ENCODE measurements at places on chromosomes 3 and 15.
A peak's percentile ranks its signal among the peaks of the same experiment; 100 is the strongest.

DNA sequence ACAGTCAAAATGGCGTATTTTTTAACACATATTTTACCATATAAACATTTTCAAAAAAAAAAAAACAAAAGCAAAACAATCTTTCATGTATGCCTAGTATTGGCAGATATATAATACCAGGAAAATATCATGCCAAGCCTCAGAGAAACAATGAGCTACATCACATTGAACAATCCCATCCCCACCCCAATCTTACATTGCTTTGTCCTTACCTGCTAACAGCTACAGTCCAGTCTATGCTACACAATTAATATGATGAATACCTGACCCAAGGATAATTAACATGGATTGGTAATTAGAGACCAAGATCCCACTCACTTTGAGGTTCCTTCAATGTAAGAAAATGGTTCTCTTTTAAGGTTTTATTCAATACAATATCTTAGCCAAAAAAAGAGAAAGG is 7.6 kb upstream of the SATB1 start:
- DNase-seq, result no peak

DNA sequence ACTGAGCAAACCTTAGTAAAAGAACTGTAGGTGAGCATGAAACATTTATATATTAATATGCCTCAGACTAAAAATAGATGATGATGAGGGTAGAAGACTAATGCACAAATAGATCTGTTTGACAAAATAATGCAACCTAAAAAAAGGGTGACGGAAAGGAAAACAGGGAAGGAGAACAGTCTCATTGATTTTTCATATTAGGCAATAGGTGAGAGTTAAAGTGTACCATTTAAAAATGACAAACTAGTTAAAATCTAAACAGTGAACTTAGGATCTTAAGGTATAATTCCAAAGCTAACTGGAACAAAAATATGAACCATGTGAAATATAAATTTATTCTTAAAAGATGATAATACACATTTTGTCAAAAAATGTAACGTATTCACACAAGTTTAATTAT is 1347.6 kb downstream of the SI start:
- DNase-seq, result no peak

DNA sequence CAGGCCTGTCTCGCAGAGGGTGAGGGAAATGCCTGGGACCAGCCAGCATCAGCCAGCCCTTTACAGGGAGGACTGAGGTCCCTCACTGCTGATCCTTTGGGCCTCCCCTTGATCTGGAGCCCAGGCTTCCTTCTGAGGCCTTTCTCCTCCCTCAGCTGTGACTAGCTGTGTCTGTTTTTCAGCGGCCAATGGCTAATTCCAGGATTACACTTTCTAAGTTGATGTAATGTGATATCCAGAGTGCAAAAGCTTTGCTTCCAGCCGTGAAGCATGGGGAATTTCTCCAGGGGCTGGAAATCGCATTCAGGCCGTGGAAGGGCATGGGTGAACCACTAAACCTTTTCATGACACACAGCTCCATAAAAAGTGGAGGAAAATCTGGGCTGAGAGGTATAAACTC is 157.6 kb downstream of the SHQ1 start:
- DNase-seq, result no peak

- DNase-seq, result no peak
Measured at GRCh38 chr15:33612721-33613304, 302.0 kb downstream of the RYR3 start.

DNA sequence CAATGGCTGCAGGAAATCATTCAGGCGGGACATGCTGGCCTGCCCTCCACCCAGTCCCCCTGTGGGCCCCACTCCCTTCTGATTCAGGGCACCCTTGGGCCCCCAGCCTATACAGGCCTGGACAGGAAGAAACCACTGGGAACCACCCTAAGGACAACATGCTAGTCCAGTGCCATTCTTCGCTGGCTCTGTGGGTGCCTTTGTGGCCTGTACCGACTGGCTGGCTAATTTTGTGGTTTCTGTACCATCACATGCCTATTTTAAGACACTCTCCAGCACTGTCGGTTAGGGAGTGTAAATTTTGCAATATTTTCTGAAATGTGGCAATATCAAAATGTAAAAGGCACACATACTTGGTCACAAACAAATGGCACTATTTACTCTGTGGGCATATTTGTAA is 61.4 kb upstream of the POLG start:
- no peak for DNase-seq

DNA sequence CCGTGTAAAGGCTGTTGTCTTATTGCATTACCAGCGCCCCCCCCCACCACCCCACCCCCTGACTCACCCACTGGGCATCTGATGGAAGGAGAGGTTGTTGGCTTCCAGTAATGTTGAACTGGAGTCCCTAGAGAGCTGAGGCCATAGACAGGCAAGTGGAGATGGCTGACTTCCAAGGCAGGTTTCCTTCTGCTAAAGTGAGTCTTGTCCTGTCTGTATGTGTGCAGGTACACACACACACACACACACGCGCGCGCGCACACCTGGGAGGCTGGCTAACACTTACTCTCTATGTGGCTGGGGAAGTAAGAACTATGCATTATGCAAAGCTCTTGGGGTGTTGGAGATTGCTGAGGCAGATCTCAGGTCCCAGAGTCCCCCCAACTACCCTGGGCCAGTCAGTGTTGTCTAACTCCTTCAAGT is 1.6 kb upstream of the KY start:
- no peak for DNase-seq

DNA sequence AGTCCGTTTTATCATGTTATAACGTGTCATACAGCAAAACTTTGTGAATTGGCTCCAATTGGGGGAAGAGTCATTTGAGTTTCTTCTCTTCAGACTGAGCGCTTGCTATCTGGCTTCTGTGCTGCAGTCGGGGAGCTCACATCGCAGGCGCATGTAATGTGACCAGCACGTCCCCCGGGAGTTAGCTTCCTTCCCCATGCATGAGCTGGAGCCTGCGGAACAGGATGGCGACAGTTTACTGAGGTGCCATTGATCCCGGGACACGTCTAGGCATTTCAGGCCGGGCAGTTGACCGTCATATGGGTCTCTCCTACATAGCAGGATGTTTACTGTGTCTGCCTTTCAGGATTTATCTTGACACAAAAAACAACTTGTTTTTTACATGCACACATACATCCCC is 44.8 kb downstream of the CMTM8 start:
- DNase-seq, result no peak

DNA sequence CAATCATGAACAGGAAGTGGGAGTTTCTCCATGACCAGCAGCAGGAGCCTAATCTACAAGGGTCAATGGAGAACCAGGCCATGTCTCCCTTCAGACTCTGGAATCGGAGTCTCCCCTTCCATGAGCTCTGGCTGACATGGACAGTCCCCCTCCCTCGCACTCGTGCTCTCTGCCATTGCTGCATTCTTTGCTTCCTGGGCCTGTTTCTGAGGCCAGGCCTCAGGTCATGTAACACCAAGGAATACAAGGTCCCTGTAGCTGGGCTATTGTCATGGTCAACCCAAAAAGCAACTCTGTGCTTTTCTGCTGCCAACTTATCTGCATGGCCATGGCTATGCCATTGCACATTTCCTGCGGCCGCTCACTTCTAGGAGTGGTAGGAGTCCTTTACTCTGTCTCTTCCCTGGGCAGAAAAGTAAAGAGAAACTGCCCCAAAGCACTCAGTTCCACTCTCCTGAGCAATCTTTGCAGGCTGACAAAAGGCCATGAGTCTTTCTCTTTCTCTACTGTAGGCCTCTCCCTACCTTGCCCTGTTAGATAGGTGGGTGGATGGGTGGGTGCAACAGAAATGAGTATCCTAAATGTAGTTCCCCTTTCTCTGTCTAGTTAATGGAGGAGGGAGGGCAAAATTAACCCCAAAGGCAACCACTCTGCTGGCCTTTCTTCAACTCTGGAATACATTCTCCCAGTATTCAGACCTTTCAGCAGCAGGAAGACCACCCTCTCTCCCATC is 40.8 kb upstream of the PROK2 start:
- DNase-seq, result no peak

GRCh38 chr15:96348112-96349027 is 17.9 kb downstream of the NR2F2 start:
- DNase-seq, result no peak

GRCh38 chr15:37709669-37710068 is 224.8 kb upstream of the TMCO5A start:
- no peak for DNase-seq

GRCh38 chr3:171055336-171056178 is 29.0 kb upstream of the SLC2A2 start:
- DNase-seq, result no peak

DNA sequence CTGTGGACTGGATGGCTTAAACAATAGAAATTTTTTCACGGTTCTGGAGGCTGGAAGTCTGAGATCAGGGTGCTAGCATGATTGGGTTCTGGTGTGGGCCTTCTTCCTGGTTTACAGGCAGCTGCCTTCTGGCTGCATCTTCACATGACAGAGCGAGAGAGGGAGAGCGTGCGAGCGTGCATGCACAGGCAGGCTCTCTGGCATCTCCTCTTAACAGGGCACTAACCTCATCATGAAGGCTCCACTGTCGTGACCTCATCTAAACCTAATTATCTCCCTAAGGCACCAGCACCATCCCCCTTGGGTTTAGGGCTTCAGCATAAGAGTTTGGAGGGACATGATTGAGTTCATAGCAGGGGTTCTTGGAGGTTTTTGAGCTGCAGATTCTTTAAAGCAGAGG is 292.0 kb upstream of the C2CD4B start:
- no peak for DNase-seq

DNA sequence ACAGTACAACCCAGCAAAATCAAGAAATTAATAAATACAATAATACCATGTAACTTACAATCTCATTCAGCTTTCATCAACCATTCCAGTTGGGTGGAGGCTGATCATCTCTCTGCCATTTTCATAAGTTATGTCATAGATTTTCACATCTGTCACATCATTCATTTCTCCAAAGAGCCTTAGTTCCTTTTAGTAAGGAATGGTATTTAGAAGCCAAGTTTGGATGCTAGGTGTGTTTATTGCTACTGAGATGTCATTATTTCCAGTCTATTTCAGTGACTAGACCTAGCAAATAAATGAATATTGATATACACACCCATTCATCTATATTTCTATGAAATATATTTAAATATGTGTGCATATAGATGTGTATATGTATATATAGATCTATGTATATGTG is 2.7 kb upstream of the UBL7 start:
- DNase-seq, result no peak

- no peak for DNase-seq
Measured at GRCh38 chr3:17749705-17750293, 7.4 kb upstream of the TBC1D5 start.

DNA sequence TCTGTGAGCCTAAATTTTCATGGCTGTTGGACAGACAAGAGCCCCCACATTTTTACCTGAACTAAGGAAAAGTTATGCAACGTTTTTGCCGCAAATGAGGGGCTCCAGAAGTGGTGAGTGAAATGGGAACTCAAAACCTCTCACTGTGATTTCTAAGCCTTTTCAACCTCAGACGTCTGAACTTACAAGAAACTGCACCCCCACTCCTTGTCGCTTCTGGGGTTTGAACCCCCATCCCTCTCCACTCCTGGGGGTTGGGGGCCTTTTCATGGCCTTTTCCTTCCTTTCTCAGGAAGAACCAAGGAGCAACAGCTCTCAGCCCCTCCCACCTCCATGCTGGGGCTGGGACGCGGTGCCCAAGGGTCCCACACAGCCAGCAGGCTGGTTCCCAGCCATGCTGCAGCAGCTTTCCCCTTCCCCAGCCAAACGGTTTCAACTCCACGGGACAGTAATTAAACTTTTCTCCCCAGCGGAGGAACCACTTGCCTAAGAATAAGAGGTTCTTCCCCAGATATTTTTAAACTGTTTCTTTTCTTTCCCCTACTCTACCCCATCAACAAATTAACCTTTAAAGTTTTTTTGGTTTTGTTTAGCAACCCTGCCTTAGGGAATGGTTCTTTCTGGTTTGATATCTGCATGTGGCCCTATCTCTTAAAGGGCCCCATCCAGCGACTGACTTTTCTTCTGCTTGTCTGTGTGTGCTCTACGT is 387.6 kb upstream of the CBLB start:
- DNase-seq, result no peak

- DNase-seq, result peak; percentile 20
Measured at GRCh38 chr3:152243721-152244516, 24.8 kb upstream of the MBNL1 start.

DNA sequence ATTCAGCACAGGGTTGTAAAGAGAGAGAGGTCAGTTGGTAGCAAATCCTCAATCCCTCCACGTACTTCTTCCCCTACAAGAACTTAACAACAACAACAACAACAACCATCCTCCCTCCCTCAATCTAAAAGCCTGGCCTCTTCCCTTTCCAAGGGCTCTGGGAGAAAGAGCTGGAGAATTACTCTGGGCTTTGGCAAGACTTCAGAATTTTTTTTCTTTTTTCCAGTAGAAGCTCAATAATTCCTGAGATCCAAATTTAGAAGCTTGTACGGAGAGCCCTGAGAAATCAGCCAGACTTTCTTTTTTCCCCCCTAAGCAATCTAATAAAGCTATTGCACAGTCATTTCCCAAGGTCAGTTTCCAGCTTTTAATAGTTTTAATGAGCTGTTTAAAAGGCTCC is 95.8 kb upstream of the CACNA2D3 start:
- DNase-seq, result no peak

- no peak for DNase-seq
Measured at GRCh38 chr15:31905054-31905453, 125.3 kb upstream of the CHRNA7 start.

- DNase-seq, result no peak
Measured at GRCh38 chr3:78613421-78613879, 1154.3 kb downstream of the ROBO1 start.

- DNase-seq, result no peak
Measured at GRCh38 chr15:60555291-60555690, 76.3 kb upstream of the ICE2 start.

DNA sequence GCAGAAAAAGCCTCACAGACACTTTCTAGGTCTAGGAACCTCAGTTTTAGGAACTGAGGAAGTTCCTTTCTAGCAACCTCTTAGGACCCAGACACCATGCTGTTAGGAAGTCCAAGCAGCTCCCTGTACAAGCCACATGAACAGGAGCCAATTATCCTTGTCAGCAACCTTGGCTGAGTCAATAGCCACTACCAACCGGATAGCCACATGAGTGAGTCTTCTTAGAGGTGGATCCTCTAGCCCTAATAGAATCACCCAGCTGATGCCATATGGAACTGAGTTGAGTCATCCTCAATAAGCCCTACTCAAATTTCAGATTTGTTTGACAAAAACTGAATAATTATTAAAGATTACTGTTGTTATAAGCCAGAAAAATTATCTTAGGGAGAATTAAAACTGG is 256.2 kb downstream of the NLGN1 start:
- DNase-seq, result no peak

DNA sequence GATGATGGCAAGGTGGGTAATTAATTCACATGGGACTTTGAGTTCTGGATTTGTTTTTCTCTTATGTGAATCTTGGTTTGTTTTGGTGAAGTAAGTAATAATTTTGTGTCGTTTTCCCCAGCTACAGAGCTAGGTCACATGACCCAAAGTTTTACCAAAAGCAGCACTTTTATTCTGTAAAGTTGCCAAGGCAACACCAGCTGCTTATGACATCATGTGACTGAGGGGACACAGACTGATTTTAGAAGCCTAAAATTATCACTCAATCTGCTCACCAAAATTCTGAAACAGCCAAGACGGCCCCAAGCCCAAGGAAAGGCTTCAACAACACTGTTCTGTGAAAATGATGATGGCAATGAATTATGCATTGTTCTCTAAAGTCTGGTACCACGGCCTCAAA is 63.9 kb downstream of the MEX3B start:
- no peak for DNase-seq
